ENCODE measurements at places on chromosomes 13 and 19.

DNA sequence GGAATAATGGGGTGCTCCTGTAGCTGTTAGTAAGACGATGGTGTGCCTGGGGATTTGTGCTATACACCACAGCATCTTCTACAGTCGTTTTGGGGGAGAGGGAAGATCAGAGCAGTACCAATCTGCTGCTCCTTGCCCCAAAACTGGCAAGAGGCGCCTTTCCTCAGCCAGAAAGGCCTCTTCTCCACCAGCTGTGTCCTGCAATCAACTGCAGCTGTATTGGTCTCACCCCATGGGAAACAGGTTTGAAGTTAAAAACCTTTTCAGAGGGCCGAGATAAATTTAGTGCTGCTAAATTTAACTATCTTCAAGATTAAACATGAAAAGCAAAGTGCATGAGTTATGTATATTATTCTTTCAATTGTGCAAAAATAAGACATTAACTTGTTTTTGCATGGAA lies 1.2 kb upstream of the RNASEH2B start:
- no peak for DNase-seq

DNA sequence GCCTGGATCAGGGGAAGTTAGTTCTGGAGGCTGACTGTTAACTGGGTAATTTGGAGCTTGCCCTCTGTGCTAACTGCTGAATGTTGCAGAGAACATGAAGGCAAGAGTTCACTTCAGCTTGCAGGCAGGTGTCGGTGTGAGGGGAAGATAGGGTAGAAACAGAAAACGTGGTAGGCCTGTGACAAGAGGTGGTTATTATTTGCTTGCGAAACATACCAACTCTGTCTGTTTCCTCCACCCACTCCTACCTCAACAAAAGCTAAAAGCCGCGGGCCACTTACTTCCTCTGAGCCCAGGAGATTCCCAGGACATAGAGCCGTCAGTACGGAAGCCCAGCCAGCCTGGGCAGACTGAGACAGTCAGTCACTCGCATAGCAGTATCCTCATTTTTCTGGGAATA lies 119.2 kb upstream of the ABCC4 start:
- peak; percentile 21 for DNase-seq

DNA sequence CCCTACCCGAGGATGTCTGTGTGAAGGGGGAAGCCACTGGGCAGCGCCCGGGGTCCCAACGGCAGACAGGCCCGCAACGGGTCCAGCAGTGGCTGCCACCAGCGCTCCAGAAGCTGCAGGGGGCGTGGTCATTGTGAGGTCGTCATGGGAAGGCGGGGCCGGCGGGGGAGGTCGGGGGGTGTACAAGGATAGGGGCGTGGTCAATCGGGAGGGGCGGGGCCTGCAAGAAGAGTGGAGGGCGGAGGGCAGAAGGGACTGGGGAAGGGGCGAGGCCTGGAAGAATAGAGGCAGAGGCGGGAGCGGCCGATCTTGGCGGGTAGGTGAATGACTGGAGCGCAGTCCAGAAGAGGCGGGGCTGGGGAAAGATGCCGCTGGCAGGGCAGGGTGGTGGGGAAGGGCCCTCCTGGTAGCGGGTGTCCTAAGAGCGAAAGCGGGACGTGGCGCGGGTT lies 4.4 kb downstream of the FUZ start:
- peak; percentile 99 for DNase-seq

DNA sequence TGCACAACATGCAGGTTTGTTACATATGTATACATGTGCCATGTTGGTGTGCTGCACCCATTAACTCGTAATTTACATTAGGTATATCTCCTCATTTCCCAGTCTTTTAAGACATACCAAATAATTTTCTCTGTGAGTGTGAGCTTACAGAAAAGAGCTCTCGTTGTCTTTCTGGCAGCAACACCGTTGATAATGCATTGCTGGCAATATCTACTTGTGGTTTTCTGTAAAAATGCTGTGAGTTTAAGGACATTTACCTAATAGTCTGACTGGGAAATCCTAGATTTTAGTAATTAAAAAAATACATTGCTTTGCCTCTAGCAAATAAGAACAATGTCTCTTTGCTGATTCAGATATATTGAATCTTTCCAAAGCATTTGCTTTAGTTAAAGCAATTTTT lies 8.4 kb downstream of the IGFL3 start:
- DNase-seq: no peak

DNA sequence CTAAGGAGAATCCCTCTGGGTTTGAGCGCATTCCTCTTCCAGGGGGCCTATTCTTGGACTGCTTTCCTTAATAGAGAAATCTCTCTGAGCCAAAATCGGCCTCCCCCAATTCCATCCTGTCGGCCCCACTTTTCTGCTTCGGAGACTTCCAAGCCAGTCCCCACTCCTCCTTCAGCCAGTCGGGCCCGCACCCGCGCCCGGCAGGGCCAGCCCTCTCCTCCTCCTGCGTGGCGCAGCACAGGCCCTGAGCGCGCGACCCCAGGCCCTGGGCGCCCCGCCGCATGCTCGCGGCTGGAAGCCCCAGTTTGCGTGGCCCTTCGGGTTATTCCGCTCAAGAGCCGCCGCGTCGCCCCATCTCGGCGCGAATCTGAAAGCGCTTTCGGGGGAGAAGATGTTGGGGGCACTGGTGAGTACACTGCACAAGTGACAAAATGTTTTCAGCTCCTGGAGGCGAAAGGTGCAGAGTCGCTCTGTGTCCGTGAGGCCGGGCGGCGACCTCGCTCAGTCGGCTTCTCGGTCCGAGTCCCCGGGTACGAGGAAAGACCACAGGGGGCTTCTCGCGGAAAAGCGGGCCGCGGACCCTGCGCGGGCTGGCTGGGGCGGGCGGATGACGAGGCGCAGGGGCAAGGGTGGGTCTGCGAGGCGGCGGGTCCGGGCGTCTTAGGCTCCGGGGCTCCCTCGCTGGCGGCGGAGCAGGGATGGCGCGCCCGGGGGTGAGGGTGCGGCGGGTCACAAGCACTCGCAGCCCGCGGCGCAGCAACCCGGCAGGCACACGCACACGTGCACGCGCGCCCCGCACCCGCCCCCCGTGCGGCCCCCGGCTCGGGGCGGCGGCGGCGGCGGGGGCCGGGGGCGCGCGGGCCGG lies at the start of gene IL17D:
IL17D (plus strand) TSS at position 785 of the 865 bp plus-strand sequence. CDS start 303 bp downstream, outside the sequence.
- peak; percentile 59 for DNase-seq

DNA sequence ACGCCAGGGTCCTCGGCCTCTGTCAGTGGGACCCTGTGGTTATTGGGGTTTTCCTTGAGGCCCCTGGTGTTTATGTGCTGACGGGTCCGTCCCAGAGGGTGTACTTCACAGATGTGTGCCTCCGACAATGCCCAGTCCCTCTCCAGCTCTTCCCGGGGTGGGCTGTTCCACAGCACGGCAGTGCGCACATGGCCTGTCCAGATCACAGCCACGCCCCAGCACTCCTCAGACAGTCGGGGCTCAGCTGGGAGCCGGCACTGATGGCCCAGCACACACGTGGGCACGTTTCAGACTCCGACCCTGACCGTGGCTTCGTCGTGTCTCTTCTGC lies 16.9 kb upstream of the F7 start:
- no peak for DNase-seq

DNA sequence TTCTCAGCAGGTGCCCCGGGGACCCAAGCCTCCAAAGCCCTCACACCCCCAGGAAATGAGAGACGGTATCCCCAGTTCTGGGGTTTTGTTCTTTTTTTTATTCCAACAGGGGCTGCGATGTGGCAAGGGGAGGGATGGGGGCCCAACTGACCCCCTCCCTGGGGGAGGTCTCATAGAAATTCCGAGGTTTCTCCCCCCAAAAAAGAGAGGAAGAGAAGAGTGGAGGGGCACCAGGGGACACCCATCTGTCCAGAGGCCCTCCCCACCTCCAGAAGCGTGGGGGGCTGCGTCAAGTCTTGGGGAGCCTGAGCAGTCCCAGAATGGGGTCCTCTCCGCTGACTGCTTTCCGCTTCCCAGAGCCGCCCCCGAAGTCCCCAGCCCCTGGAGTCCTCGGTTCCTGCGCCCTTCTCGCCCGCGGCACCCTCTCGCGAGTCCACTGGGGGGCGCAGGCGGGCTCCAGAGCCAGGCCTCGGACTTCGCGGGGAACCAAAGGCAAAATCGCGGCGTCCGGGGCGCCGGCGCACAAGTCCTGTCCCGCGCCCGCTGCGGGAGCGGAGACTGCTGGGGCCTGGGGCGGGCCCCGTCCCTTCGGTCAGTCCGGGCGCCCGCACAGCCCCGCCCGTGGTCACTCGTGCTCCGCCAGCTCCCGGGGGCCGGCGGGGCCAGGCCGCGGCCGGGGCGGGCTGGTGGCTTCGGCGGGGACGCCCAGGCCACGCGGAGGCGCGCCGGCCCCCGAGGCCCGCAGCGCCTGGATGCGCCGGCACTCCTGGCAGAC lies 4.4 kb upstream of the ATP1A3 start:
- peak; percentile 92 for DNase-seq

GRCh38 chr19:8468761-8469373 lies 24.1 kb downstream of the HNRNPM start:
- no peak for DNase-seq

GRCh38 chr13:43153436-43154090 lies 130.2 kb downstream of the DNAJC15 start:
- DNase-seq: no peak
